ENCODE measurements at places on chromosomes 7 and 10. TPM values are rescaled to one million over a fixed set of nuclear protein-coding genes. Genes with fewer than 3 reads are reported as not detected.

DNA sequence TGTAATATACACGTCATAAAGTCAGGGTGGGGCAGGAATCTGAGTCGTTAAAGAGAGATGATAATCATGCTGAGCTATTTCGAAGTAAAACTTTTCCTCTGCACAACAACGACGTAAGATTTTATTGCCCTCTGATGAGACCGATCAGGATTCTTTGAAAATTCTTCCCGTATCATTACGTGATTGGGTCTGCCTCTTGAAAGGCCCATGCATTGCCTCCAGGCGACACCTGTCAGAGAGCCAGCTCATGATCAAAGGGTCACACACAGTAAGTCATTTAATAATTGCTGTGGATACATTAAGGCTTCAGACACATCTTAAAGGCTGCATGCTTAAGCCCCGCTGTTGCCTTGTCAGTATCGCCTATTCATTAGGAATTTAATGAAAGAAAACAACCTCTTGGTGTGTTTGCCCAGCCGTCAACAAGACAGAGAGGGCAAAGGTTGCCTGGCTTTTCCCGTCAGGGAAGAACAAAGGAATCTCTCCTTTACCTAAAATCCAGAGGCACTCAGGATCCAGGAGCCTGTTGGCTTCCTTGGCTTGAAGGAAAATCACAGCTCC, 189.0 kb upstream of the SH2B2 start:
- H3K4me1 ChIP-seq, result no peaks in the 10 kb centered on the region
- DNase-seq, result no peak
- no peak overlapping the region for H3K4me3 ChIP-seq

The TLL2 gene
- 0.64 TPM for total RNA-seq

DNA sequence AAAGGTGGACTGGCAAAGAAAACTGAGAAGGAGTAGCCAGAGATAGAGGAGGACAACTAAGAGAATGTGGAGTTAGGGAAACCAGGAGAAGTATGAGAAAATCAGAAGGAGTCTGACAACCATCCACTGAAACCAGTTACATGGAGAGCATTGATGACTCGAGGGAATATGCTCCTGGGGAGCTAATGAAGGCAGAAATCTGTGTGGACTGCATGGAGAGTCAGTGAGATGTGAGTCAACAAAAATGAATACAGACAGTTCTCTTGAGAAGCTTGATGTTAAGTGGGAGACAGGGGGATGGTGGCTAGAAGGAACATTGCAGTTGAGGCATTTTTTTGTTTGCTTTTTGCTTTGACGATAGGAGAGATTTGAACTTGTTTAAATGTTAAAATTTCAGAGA, 34.3 kb upstream of the ZNF32 start:
- peaks cover 10% of the 10 kb centered on the region for H3K27me3 ChIP-seq
- no peaks in the 10 kb centered on the region for H3K4me1 ChIP-seq
- DNase-seq, result no peak
- H3K4me3 ChIP-seq, result no peak overlapping the region

The MALSU1 gene
- 111 TPM for total RNA-seq

DNA sequence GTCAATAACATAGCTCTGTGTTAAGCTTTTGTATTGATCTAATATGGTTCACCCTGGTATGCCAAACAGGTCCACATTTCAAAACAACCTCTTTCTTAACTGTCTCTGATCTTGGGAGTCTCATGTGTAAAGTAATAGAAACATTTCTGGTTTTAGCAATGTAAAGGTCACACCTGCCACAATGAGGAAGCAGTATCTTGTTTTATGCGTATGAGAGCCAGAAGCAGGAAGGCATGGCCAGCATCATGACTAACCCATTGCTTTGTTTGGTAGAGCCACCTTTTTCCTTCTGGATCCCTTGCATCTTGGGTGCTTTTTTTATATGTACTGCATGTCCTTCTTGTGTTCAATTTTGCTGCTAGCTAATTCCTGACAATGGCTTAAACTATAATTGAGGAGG, 411.3 kb upstream of the SEMA3C start:
- no peaks in the 10 kb centered on the region for H3K36me3 ChIP-seq
- DNase-seq, result no peak
- no peaks in the 10 kb centered on the region for H3K27me3 ChIP-seq
- no peaks in the 10 kb centered on the region for H3K4me1 ChIP-seq
- H3K27ac ChIP-seq, result no peak overlapping the region

GRCh38 chr10:5305374-5305773, 59.4 kb upstream of the UCN3 start:
- DNase-seq, result no peak
- H3K36me3 ChIP-seq, result no peaks in the 10 kb centered on the region
- H3K27ac ChIP-seq, result no peak overlapping the region
- H3K4me1 ChIP-seq, result no peaks in the 10 kb centered on the region
- no peak overlapping the region for H3K4me3 ChIP-seq

Measured in Panc1 (cell line).